ENCODE measurements at places on chromosomes 12 and 14.

DNA sequence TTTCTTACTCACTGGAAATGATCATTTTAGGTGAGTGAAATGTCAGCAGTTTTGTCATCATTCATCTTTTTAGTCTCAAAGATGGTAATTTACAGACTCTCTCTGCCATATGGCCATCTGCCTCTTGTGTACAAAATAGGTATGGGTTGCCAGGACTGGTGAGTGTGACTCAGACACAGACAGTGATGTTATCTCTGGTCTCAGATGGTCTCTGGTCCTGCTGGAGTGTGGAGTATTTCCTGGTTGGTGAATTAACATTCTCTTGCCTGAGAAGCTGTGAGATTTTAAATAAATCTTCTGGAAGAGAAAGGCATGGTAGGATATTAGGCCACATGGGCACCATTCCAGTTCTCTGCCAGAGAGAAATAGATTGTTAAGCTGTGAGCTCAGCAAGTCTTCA lies 207.0 kb downstream of the ATP23 start:
- no peak for DNase-seq

DNA sequence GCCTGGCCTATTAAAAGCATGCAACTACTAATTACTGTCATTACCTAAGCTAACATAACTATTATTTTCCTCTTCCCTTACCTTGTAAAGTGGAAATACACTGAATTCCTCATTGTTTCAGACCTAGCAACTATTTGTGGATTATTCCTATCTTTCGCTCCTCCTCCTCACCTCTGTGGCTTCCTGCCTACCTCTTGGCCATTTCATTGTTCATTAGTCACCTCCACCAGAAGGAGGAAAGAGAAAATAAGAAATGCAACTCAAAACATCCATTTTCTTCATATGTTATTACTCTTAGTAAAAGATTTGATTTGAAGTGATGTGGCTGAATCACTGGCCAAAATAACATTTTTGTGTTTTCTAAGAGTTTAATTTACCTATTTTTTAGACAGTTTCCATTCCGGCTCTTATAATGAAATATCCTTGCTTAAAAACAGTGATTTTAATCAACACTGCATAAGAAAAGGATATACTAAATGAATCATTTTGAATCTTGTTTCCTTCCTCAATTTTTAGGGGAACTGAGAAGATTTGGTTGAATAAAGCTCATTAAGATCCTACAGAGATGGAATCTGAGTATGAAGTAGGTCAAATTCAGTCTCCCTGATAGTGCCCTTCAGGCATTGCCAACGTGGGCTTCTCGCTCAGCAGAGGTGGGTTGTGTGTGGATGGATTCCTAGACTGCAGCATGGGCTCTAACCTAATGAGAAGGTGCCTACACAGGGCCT lies 27.6 kb upstream of the ARHGAP5 start:
- DNase-seq = no peak

- no peak for DNase-seq
Measured at GRCh38 chr12:124505001-124505818, 62.2 kb downstream of the NCOR2 start.

GRCh38 chr14:69268223-69268622 lies 8.3 kb downstream of the GALNT16 start:
- no peak for DNase-seq

DNA sequence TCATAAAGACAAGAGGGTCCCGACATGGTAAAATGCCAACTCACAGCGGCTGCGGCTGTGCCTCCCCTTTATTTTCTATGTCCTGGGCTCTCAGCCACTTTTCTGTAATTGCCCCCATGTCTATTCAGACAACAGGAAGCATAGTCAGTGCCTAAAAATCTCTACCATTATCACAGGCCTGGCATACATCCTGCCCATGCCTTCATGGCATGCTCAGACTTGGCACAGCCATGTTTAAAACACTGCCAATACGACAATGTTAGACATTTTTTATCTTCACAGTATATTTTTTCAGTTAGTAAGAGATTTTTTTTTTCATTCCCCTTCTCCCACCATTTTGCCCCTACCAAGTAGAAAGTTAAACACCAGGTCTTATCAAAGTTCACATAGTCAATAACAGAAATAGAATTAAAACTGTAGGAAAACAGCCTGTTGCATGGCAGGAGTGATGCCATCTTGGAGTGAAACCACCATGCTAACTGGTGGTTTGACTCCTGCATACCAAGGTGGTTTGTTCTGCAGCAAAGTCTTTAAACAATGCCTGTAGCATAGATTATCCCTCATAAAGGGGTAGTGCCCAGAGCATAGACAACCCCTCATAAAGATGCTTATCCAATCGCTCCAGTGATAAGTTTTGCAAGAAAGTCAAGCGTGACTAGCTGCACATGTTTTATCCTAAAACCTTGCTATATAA lies 18.9 kb upstream of the CERS5 start:
- DNase-seq = no peak

DNA sequence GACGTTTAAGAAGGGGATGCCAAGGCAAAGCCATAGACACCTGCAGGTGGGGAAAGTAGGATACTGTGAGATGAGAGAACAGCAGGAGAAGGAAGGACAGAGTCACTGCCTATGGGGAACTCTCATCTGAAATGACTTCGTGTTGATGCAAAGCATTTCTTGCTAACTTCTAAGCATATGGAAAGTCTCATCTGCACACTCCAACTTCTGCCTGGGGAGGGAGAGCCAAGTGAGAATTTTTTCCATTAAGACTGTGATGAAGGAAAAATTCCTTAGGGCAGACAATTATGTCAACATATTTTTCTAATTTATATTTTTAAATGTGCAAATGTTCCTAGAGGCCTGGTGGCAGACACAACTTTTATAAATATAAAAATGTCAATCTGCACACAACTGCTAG lies 115.3 kb downstream of the IPO8 start:
- no peak for DNase-seq

DNA sequence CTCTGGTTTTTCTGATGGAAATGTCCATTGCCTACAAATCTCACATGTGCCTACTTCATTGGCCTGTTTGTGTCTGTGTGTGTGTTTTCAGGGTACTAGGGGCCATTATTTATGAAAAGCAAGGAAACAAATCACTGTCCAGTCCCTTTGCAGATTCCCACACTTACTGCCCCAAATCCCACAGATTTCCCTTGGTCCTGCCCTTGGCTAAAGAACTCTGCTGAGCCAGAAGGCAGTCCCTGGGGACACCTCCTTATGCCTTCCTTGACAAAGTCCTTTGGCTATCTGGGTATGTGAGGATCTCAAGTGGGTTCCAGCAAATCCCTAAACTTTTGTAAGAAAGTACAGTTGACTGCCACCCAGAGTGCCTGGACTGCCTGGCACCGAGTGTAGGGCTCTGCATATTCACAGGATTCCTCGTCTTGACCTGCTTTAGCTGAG lies 388.1 kb downstream of the BCAT1 start:
- DNase-seq = no peak

GRCh38 chr14:67674139-67674479 lies 323 bp downstream of the VTI1B start:
- DNase-seq = peak; percentile 90

DNA sequence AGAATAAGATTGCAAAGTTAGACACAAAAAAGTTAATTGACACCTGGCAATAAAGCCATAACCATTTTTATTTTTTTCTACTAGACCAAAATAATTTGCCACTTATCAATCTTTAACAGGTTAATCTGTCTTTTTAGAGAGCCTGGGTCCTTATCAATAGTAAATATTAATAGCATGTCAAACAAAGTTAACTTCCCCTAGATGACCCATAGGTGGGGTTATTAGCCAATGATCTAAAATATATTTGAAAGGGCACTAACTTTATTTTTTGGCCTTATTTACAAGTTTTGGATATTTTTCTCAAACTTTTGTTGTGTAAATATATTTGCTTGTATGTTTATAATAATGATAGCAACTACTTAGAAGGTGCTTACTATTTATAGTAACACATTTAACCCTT lies 3.9 kb downstream of the ANKRD33 start:
- no peak for DNase-seq

- DNase-seq = no peak
Measured at GRCh38 chr12:7638064-7638759, 27.5 kb downstream of the APOBEC1 start.

DNA sequence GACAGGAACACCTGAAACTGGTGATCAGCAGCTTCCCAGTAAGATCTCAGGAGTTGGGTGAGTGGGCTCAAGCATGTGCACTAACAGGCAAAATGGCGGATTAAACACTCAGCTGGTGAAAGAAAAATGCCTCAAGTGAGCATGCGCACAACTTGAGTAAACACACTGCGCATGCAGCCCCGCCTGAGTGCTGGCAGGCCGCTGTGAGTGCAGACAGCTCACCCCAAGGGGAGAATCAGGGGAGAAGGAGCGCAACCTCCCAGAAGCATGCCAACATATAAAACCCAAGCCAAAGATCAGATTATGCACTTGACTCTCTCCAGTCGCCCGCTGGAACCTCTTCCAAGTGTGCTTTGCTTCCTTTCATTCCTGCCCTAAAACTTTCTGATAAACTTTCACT lies 125.8 kb downstream of the VRK1 start:
- DNase-seq = no peak

DNA sequence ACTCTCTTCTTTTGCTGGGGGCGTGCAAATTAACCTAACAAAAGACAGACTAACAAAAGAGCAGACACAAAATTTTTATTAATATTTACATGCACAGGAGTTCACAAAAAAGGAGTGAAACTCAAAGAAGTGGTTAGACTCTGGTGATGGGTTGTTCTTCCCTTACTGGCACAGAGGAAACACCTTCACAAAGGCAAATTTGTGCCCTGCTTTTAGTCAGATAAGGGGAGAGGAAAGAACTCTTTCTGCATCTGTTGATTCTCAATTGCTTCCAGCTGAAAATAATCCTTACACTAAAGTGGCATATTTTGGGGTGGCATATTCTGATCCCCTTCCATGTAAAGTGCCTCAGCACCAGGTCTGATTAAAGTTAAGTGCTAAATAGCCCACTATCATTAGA lies 190.2 kb upstream of the AMIGO2 start:
- no peak for DNase-seq
